ENCODE measurements at places on chromosomes 7 and 10.

GRCh38 chr7:22229148-22229547, 127.8 kb downstream of the RAPGEF5 start:
- no peak for DNase-seq

- no peak for DNase-seq
These were observed 389.4 kb upstream of the AUTS2 start for GRCh38 chr7:69208848-69209247.

DNA sequence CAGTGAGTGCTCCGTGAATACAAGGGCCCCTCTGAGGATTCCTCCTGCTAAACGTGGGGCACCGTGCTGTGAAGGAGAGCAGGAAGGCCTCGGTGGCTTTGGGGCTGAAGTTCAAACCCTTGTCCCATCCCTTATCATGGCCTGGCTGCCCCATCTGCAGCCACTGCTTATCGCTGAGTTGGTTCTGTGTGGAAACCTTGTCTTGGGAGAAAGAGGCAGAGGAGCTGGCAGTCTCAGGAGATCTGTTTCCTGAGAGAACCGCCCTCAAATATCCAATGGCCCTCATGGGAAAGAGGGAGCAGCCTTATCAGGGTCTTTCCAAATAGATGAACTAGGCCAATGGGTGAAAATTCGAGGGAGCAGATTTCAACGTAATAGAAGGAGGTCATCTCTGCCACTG, 52.0 kb upstream of the NRF1 start:
- DNase-seq, result no peak

DNA sequence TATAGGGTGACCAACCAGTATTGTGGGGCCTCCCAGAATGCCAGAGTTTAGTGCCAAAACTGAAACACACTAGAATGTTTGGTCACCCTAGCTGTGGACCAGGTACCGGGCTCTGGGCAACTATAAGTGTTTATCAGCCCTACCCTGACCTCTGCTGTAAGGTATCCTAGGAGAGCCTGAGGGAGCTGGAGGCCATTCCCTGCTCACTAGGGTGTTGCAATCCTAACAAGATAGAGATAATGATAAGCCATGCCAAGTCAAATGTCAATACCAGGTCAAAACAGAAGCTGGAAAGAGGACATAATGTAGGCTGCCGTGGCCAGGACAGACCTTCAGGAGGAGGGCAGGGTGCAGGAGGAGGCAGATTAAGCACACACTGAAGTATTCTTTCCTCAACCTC, 151.8 kb downstream of the KCNMA1 start:
- DNase-seq, result no peak

- DNase-seq, result no peak
These were observed 359.5 kb downstream of the PTEN start for GRCh38 chr10:88222881-88223280.

DNA sequence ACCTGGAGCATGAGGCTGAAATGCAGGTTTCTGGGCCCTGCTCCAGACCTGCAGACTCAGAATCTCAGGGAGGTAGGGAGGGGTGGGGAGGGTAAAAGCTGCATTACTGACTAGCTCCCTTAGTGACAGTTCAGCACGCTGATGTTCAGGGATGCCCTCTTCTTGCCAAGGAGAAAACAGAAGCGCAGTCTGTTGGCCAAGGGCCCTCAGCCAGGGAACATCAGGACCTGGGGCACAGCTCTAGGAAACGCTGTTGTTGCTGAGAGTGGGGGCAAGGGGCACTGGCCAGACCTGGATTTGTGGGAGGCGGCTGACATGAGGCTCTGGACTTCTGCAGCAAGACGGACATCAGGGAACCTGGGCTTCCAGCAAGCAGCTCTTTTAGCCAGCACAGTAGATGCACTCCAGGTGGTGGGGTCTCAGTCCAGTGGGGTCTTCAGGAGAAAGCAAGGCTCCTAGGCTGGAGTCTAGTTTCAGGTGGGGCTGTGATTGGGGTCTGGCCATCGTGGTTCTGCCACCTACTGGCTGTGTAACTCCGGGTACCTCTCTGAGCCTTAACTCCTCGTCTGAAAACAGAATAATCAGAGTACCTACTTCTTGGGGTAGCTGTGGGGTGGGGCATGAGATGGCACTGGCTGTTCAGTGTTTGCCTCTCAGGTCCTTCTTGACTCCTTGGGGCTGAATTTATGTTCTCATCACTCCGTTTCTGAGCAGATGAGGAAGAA, 72.9 kb upstream of the PRLHR start:
- no peak for DNase-seq

- no peak for DNase-seq
These were observed 102.6 kb downstream of the SH3PXD2A start for GRCh38 chr10:103752680-103753248.

DNA sequence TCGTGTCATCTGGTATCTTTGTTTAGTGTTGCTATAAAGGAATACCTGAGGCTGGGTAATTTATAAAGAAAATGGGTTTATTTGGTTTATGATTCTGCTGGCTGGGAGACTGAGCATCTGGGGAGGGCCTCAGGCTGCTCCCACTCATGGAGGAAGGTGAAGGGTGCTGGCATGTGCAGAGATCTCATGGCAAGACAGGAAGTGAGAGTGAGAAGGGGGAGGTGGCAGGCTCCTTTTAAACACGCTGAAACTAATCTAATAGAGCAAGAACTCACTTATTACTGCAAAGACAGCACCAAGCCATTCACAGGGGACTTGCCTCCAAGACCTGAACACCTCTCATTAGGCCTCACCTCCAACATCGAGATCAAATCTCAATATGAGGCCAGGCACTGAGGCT, 11.3 kb downstream of the OIT3 start:
- no peak for DNase-seq

DNA sequence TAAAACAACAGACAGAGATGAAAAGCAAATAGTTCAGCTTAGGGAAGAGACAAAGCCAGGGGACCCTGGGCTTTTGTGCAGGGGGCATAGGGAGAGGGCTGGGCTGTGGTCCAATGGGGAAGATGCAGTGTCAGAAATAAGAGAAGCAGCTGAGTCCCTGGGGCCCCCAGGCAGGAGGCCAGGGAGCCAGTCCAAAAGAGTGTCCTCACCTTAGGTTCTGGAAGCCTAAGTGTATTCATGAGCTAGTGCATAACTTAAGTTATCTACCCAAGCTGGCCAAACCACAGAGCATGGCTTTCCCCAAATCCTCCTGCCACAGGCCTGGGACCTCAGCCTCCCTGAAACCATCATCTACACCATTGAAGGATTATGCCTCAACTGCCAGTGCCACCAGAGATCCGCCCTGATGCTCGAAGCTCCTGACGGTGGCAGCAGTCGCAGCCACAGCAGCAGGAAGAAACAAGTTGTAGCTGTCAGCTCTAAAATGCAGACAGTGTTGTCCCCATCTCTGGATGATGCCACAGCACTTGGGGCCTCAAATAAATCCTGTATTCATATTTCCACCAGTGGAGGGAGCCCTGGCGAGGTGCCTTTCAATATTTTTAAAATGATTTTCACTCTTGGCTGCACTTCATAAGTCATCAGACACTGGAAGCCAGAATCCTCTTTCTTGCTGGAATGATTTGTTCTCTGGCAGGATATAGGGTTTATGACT, 574.6 kb downstream of the GRID1 start:
- DNase-seq, result no peak

DNA sequence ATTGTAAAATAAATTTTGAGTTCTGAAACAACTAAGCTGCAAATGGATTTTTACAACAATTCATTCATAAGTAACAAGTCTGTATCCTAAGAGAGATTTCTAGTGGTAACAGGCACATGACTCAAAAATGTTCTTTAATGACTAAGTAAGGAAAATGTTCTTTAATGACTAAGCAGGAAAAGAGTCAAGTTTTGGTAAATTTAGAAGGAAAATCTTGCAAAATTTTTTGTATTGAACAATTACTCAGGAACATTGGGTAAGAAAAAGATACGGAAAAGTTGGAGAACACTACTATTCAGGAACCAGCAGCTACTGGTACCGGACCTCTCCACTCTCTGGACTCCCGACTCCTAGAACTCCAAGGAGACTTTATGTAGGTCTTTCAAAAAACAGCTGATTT, 33.5 kb downstream of the HYCC1 start:
- no peak for DNase-seq

DNA sequence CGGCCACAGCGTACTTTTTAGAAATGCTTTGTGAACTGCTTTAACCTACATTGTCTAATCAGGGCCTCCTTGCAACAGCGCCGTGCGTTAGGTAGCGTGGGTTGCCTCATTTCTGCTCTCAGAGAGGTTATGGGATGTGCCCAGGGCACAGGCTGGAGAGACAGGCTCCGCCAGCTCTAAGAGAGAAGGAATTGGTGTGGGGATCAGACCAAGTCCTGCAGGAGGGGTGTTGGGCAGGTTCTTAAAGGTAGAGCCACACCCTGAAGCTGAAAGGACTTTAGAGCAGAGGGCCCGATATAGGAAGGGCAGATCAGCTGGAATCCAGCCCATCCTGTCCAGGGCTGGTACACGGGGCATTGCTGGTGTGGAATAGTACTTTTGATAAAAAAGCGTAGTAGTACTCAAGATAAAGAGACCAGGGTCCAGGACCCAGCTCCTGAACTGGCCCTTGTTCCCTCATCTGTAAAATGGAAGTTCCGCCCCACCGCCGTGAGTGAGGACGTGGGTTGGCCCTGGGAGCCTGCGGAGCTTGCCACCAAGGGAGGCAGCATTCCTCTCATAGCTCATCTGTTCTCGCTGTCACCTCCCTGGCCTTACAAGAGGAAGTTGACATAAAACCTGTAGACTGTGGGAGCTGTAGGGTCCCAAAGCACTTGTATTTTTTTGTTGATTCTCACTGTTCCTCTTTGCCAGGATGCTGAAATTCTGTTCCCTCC, 37.2 kb downstream of the TMEM120A start:
- DNase-seq, result no peak

- no peak for DNase-seq
These were observed 37.4 kb downstream of the ZNRF2 start for GRCh38 chr7:30321882-30322192.

GRCh38 chr10:124798781-124799180, 2.8 kb upstream of the ABRAXAS2 start:
- no peak for DNase-seq

- DNase-seq, result no peak
These were observed 1.5 kb downstream of the LIPK start for GRCh38 chr10:88707429-88708155.

- DNase-seq, result no peak
These were observed 24.0 kb downstream of the PKD1L1 start for GRCh38 chr7:47924266-47924665.

DNA sequence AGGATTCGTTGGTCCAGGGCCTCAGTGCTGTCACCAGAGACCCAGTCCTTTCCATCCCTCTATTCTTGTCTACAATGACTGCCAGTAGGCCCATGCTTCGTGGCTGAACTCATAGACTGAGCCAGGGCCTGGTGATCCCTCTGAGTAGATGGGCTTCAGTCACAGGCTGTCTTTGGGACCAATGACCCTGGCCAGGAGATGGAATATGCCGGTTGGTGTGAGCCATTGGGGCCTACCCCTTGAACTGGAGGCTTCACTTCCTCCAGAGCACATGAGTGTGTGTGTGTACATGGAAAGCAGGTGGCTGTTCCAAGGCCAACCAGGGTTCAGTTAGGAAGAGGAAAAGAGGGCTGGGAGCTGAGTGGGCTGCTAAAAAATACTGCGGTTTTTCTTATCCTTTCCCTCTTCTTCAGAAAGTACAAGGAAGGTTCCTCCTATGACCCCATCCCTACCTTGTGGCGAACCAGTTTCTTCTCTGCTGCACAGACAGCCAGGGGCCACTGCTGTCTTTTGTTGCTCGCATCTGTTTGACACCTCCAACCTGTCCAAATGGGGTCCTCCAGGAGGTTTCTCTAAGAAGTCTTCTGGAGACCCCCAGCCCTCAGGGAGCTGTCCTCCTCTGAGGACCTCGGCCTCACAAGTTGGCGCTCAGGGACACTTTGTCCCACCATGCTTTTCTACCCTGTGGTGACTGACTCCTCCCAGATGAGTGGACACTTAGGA, 36.6 kb downstream of the ADRA2A start:
- DNase-seq, result no peak

GRCh38 chr7:21941611-21942141, 4.0 kb downstream of the CDCA7L start:
- DNase-seq, result no peak

DNA sequence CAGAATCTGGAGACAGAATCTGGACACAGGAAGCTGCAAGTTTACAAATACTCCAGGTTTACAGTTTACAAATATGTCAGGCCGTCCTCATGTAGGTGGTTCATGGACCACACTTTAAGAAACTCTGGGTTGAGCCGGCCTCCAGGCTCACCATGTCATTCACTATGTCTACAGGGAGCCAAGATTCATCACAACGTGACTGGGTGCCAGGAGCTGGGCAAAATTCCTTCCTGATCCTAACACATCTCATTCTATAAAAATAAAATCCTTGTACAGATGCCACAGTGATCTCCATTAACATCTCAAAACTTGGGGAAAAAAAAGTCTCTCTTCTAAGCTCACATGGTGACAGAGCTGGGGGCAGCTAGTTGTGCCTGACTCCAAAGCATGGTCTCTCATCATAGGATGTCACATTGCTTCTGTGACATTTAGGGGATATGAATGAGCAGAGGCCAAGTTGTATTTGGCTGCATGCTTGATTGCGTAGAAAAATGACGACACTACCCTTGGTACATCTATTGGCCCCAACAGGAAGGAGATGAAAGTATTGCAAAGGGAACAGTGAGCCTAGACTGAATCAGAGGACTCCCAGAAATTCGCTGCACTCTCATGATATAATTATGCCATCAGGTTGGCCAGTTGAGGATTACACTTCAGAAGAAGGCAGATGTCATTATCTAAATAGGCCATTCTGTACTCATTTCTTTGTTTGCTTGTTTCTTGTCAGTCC, 35.9 kb downstream of the MTURN start:
- no peak for DNase-seq

DNA sequence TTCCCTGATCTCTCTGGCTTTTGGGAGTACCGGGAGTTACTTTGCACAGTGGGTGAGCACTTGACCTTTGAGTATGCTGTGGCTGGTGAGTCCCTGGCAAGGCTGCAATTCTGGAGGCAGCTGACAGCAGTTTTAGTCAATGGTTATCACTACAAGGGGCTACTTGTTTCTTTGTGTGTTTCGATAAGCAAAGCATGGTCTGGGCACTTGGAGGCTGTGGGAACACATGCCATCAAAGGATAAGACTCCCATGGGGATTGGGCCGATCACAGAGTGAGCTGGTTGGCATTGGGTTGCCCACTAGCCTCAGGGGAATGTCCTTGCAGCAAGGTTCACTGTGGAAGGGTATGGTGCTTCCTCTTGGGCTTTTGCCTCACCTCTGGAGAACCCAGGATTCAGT, 208.2 kb downstream of the SNX13 start:
- DNase-seq, result no peak

- DNase-seq, result no peak
These were observed 257.1 kb downstream of the GLI3 start for GRCh38 chr7:41979834-41980307.

DNA sequence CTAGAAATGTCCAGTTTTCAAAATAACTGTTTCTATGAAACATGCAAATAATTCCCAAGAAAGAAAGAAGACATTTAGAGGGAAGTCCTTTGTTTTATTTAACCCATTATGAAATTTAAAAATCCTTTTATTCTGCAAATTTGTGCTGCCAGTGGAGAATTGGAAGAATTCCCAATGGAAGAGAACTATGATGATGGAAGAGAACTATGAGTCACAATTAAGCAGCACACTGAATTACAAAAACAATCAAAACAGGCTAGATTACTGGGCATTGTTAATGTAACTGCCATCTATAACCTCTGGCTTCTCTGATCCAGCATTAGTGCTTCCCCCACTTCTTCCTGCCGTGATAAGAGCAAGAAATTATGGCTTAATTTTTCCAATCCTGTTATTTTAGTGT, 126.2 kb upstream of the FEZF1 start:
- DNase-seq, result no peak

GRCh38 chr7:5429253-5429856, 5.7 kb upstream of the TNRC18 start:
- no peak for DNase-seq

- DNase-seq, result no peak
These were observed 125.2 kb upstream of the RET start for GRCh38 chr10:42951486-42952251.
